ENCODE measurements at places on chromosomes 11 and 22.

DNA sequence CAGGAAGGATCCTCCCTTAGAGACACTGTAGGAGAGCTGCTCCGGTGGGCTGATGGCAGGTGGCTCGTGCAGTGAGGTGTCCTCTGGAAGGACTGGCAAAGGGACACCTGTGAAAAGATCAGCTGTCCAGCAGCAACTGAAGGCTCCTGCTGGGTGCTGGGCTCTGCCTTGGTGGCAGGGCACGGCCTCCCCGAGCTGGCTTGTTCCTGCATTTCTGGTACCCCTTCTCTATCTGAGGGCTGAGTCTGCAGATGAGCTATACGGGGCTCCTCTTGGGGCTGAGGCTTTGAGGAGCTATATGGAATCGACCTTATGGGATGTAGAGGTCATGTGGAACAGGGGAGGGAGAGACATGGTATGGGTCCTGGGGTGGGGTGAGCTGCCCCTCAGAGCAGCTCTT lies 875.8 kb downstream of the BRD1 start:
- no peak for DNase-seq

DNA sequence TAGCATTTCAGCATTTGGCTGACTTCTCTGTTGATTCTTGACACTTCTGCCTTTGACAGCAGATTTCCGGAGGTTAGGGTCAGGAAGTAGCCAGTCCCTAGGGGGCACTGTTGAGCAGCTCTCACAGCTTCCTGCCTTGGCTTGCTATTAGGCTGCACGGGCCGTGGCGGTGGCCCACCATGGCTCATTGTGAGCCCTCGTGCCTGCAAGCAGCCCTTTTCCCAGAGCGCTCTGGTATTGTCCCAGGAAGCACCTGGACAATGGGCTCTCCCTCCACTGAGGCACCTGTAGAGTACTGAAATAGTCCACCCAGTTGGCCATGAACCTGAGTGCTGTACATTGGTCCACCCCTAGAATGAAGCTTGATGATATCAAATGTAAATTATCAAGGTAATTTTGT lies 100.2 kb upstream of the GAL start:
- peak; percentile 59 for DNase-seq

DNA sequence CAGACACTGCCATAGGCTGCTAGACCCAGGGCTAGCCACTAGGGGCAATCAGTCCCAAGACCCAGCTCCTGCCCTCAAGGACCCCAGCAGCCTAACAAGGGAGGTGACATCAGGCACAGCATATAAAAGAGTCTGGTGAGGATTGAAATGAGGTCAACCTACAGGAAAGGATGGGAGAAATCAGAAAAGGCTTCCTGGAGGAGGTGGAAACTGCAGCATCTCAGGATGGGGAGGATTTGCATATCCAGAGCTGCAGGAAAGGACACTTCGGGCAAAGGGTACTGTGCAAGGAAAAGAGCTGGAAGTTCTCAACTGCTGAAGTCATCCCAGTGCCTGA lies 2.9 kb upstream of the ARFGAP2 start:
- DNase-seq = peak; percentile 52

GRCh38 chr11:124543145-124543544 lies 309 bp downstream of the OR8B12 start:
- DNase-seq = no peak

- no peak for DNase-seq
Measured at GRCh38 chr11:119832202-119832935, 103.4 kb upstream of the NECTIN1 start.

GRCh38 chr22:31272522-31273446 lies 19.5 kb downstream of the PIK3IP1 start:
- peak; percentile 58 for DNase-seq

- no peak for DNase-seq
Measured at GRCh38 chr22:45717789-45718188, 46.2 kb downstream of the ATXN10 start.

GRCh38 chr11:46519351-46519750 lies 74.5 kb downstream of the AMBRA1 start:
- no peak for DNase-seq

GRCh38 chr11:117670443-117670842 lies 126.6 kb downstream of the DSCAML1 start:
- no peak for DNase-seq

DNA sequence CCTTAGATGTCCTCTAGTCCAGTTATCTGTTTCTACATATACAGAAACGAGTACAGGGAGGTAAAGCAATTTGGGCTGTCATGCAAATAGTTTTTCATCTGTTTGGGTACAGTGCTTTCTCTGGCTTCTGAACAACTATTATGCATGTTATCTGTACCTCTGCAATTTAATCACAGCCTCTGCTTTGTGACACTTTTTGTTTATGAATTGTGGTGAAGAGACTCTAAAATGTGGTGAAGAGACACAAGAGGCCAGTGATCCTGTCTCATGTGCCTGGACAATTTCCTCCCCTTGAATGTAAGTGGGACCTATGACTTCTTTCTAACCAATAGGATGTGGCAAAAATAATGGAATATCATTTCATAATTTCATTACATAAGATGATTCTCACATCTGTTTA lies 130.3 kb upstream of the ARHGAP42 start:
- no peak for DNase-seq

- DNase-seq = no peak
Measured at GRCh38 chr11:12600829-12601228, 73.4 kb upstream of the TEAD1 start.

GRCh38 chr11:73975479-73975757 lies 7.2 kb downstream of the UCP2 start:
- no peak for DNase-seq

DNA sequence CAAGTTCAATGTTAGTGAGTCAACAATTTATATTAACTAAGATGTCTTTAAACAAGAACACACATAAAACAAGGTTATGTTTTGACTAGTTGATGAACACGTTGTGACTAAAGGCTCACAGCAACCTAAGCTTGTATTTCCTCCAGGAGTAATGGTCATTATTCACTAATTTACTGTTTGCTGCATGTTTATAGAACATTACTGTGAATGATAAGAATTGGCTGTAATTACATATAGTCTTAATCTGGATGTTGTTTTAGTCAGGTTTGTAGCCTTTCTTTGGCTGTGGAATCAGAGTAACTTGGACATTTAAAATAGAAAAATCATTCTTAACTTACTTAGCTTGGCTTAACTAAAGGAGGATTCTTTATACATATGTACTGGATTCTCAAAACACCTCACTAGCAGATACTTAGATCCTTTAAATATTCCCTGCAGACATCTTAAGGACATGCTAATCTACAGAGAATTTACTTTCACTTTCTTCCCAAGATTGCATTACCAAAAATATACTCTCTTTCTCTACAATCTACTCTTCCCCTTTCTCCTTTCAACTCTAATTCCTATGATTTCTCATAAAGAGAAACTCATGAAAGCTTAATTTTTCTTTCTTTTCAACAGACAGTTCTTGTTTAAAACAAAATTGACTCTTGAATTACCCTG lies 319.7 kb upstream of the CTSC start:
- no peak for DNase-seq
